ENCODE measurements at places on chromosomes 4 and X. TPM values are rescaled to one million over a fixed set of nuclear protein-coding genes. Genes with fewer than 3 reads are reported as not detected.

GRCh38 chr4:144371485-144371884 lies 231.0 kb upstream of the GYPA start:
- no peak overlapping the region for H3K27ac ChIP-seq
- no peaks in the 10 kb centered on the region for H3K36me3 ChIP-seq
- 0 out of 2 replicates have a peak, but pooled peaks cover 3% of the 10 kb centered on the region for H3K4me1 ChIP-seq
- no peak for DNase-seq
- no peaks in the 10 kb centered on the region for H3K27me3 ChIP-seq

- H3K4me1 ChIP-seq: peaks cover 25% of the 10 kb centered on the region
- no peaks in the 10 kb centered on the region for H3K36me3 ChIP-seq
- peak within 1 kb of the TSS; percentile 51 for H3K4me3 ChIP-seq
- no peak within 1 kb of the TSS for H3K27ac ChIP-seq
Measured at GRCh38 chrX:119757979-119758730, at the start of gene SOWAHD. SOWAHD (plus strand) TSS chrX:119758588; CDS start chrX:119758668, 80 bp downstream.

DNA sequence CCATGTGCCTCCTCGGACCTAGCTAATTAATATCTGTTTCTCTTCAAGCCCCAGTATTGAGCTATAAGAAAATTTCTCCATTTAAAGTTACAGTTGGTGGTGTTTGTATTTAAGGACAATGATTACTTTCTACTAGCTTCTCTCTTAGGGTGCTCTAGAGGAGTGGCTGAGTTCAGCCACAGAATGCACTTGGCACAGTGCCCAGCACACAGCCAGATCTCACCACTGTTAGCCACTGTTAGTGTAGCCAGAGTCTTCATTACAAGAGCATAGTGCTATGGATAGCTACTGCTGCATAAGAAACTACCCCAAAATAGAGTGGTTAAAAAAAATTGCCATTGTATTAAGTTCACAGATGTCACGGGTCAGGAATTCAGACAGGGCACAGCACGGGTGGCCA lies 421.3 kb downstream of the BCOR start:
- no peaks in the 10 kb centered on the region for H3K27me3 ChIP-seq
- H3K4me1 ChIP-seq: no peaks in the 10 kb centered on the region

Gene FOXR2
- total RNA-seq: not detected

DNA sequence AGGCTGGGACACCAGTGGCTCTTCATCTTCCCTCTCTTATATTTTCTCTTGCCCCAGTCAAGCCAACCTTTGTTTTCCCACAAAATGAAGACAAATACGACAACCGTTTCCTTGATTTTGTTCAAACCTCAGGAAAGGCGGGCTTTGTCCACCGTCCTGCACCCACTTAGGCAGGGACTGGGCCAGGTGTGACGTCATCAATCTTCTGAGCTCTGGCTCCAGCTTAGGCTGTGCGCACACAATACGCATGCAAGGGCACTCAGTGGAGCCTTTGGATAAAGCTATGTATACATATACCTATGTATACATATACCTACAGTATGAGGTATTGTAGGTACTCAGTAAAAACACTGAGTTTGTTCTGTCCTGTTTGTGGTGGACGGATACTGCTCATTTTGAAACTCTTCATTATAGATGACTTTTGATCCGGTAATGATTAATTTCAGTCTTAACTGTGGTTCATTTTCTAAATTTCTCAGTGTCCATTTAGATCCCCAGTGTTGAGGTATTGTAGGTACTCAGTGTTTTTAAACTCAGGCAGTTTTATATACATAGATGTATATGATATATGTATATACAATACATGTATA lies 194.9 kb downstream of the MGST2 start:
- H3K4me3 ChIP-seq: no peak overlapping the region
- no peaks in the 10 kb centered on the region for H3K27me3 ChIP-seq
- DNase-seq: no peak
- H3K27ac ChIP-seq: no peak overlapping the region
- no peaks in the 10 kb centered on the region for H3K36me3 ChIP-seq
- H3K4me1 ChIP-seq: peaks cover 42% of the 10 kb centered on the region

Gene VBP1
- total RNA-seq: 58.4 TPM

DNA sequence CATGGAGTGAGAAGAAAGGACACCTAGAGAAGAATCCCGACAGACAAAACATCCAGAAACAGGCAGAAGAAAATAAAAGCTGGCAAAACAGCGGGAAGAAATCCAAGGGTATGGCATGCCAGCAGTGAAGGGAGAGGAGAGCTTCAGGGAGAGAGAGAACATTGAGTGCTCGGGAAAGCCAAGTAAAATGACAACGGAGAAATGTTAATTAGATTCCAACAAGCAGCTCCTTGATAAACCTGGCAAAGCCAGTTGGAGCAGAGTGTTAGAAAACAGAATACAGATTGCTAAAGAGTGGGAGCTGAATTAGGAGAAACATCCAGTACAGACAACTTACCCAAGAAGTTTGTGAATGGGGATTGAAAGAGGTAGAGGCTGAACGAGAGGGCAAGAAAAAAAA lies 40.4 kb upstream of the MAOA start:
- H3K27me3 ChIP-seq: no peaks in the 10 kb centered on the region
- H3K27ac ChIP-seq: no peak overlapping the region
- H3K4me1 ChIP-seq: no peaks in the 10 kb centered on the region
- no peaks in the 10 kb centered on the region for H3K36me3 ChIP-seq

DNA sequence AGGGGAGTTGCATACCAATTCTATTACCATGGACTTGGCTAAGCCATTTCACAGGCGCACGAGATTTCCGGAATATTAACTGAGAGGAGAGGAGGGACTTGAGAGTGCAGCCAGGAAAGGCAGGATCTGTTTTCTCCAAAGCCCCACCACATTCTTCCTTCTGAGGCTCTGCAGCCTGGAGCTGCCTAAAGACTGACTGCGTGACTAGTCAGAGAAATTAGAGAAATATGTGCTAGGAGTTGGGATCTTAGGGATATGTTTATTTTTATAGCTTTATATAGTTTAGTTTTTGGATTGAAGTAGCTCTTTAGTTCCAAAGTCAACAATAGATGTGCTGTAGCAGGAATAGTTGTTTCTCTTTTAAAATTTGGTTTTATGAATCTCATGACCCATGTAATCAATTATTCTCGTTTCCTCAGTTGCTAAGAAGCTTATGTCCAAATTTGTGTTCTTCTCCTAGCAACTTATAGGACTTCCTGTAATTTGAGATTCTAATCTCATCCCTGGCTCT lies 300.1 kb upstream of the DDX53 start:
- no peak overlapping the region for H3K27ac ChIP-seq
- no peaks in the 10 kb centered on the region for H3K27me3 ChIP-seq
- no peaks in the 10 kb centered on the region for H3K4me1 ChIP-seq
- H3K4me3 ChIP-seq: no peak overlapping the region

Gene PCSK1N
- total RNA-seq: not detected

- H3K4me3 ChIP-seq: no peak overlapping the region
- no peak for DNase-seq
- no peaks in the 10 kb centered on the region for H3K27me3 ChIP-seq
- no peaks in the 10 kb centered on the region for H3K4me1 ChIP-seq
- H3K36me3 ChIP-seq: no peaks in the 10 kb centered on the region
- H3K27ac ChIP-seq: no peak overlapping the region
Measured at GRCh38 chrX:110280954-110281353, 36.9 kb downstream of the AMMECR1 start.

GRCh38 chr4:184861047-184861446 lies 35.3 kb upstream of the ACSL1 start:
- H3K36me3 ChIP-seq: no peaks in the 10 kb centered on the region
- H3K27me3 ChIP-seq: no peaks in the 10 kb centered on the region
- no peak overlapping the region for H3K27ac ChIP-seq
- H3K4me3 ChIP-seq: no peak overlapping the region
- H3K4me1 ChIP-seq: peaks cover 10% of the 10 kb centered on the region

DNA sequence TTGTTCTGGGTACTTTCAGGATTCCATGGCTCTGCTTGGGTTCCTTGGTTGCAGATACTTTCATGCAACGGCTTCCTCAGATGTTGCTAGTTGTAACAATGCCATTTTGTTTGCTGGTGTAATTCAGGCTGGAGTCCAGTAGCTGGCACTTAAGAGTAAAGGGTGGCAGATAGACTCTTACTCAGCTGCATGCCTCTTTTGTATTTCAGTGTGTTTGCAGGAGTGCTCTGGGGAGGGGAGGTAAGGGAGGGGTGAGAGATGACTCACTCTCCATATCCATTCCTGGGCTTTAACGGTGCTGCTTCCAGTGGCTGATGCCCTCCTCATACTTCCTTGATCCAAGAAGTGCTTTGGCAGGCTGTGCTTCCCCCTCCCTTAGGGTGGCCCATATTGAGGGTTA lies 155.2 kb downstream of the ZNF330 start:
- H3K27me3 ChIP-seq: no peaks in the 10 kb centered on the region
- H3K4me3 ChIP-seq: no peak overlapping the region
- no peaks in the 10 kb centered on the region for H3K4me1 ChIP-seq
- no peaks in the 10 kb centered on the region for H3K36me3 ChIP-seq
- H3K27ac ChIP-seq: no peak overlapping the region

- H3K27ac ChIP-seq: no peak overlapping the region
- no peaks in the 10 kb centered on the region for H3K27me3 ChIP-seq
- no peak overlapping the region for H3K4me3 ChIP-seq
- H3K36me3 ChIP-seq: no peaks in the 10 kb centered on the region
- peak; percentile 91 for DNase-seq
Measured at GRCh38 chr4:3480528-3481112, 17.5 kb downstream of the DOK7 start.

Gene NAA10
- total RNA-seq: 144 TPM

DNA sequence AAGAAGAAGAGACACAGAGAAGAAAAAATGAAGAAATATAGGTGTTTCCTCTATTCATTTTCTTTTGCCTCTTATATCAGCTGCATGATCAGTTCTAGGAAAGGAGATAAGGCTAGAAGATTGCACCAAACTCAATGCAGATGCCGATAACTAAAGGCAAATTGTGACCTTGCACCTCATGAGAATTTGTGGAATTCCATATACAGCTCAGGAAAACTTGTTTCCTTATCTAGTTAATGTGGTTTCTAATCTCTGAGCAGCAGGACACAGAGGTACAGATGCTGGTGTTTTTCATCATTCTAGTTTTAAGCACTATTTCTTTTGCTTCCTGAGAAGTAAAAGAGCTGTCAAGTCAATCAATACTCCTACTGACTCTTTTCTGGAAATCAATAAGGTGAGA lies 104.6 kb upstream of the NWD2 start:
- no peak overlapping the region for H3K4me3 ChIP-seq
- H3K36me3 ChIP-seq: no peaks in the 10 kb centered on the region
- no peak for DNase-seq
- no peaks in the 10 kb centered on the region for H3K27me3 ChIP-seq
- no peak overlapping the region for H3K27ac ChIP-seq

GRCh38 chrX:17788956-17789562 lies 51.8 kb downstream of the SCML1 start:
- no peak overlapping the region for H3K27ac ChIP-seq
- no peaks in the 10 kb centered on the region for H3K4me1 ChIP-seq
- no peaks in the 10 kb centered on the region for H3K27me3 ChIP-seq
- H3K36me3 ChIP-seq: no peaks in the 10 kb centered on the region
- DNase-seq: no peak

GRCh38 chrX:19479458-19479857 lies 35.9 kb downstream of the MAP3K15 start:
- no peak overlapping the region for H3K4me3 ChIP-seq
- no peaks in the 10 kb centered on the region for H3K36me3 ChIP-seq
- H3K27ac ChIP-seq: no peak overlapping the region
- no peak for DNase-seq
- no peaks in the 10 kb centered on the region for H3K4me1 ChIP-seq
- H3K27me3 ChIP-seq: no peaks in the 10 kb centered on the region

DNA sequence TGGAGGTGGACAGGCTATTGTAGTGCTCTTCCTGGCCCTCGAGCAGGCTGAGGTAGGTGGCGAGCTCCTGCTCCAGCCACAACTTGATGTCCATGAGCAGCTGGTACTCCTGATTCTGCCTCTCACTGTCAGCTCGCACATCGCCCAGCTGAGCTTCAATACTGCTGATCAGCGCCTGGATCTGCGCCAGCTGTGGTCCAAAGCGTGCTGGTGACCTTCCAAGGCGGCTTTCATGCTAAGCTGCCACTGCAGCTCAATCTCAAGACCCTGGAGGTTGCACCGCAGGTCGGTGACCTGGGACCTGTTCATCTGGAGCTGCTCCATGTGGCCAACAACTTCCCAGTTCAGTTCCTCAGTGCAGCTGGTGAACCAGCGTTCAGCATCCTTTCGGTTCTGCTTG lies 31.2 kb downstream of the LRIT3 start:
- no peak for DNase-seq
- no peaks in the 10 kb centered on the region for H3K36me3 ChIP-seq
- no peak overlapping the region for H3K27ac ChIP-seq
- H3K4me3 ChIP-seq: no peak overlapping the region

- no peak overlapping the region for H3K27ac ChIP-seq
- no peak overlapping the region for H3K4me3 ChIP-seq
- no peaks in the 10 kb centered on the region for H3K27me3 ChIP-seq
Measured at GRCh38 chr4:116480546-116480945, 604.8 kb downstream of the TRAM1L1 start.

Gene PLAC8
- not detected for total RNA-seq

- DNase-seq: no peak
- H3K4me3 ChIP-seq: no peak overlapping the region
- H3K27ac ChIP-seq: no peak overlapping the region
Measured at GRCh38 chrX:105451401-105451800, 230.9 kb upstream of the TEX13A start.

DNA sequence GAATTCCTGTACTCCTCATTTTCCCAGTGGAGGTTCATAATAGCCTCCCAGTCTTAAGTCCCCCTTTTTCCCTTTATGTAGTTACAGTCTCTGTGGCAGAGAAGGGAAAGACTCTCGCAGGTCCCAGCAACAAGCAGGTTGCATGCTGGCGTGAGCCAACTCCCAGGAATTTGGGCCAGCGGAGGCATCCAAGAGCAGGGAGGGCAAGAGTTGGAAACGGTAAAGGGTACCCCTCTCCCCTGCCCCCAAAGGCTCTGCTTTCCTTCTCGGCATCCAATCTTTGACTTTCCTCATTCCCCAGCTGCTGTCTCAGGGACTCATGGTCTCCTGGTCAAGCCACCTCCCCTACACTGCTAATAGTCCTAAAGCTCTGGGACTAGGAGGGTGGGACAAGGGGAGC lies 15.4 kb upstream of the HSFX2 start:
- H3K36me3 ChIP-seq: no peaks in the 10 kb centered on the region
- H3K4me1 ChIP-seq: peaks cover 7% of the 10 kb centered on the region
- no peaks in the 10 kb centered on the region for H3K27me3 ChIP-seq
- no peak overlapping the region for H3K27ac ChIP-seq

DNA sequence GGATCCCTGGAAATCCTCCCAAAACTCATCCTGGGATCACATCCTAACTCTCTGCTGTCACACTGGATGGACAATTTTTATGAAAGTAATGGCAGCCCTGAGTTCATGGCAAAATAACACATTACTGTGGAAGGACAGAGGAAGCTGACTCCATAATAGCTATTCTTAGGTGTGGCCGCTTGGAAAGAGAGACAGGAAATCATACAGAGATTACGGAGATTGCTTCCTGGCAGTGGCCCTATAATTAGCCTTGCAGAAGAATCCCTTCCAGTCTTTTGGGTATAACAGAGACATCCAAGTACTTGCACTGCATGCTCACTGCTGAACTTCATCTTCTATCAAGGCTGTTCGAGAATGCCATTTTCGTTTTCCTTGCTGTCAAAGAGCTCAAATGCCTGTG lies 133.1 kb upstream of the VCX start:
- no peaks in the 10 kb centered on the region for H3K27me3 ChIP-seq
- H3K36me3 ChIP-seq: no peaks in the 10 kb centered on the region
- DNase-seq: no peak
- no peaks in the 10 kb centered on the region for H3K4me1 ChIP-seq
- H3K27ac ChIP-seq: no peak overlapping the region

Gene FGD1
- total RNA-seq: not detected

Gene ATP6AP2
- 86.1 TPM for total RNA-seq

Measured in Karpas-422 (cell line).